HFFc6 (cell line): ENCODE measurements at places on chromosomes 1 and 21.

DNA sequence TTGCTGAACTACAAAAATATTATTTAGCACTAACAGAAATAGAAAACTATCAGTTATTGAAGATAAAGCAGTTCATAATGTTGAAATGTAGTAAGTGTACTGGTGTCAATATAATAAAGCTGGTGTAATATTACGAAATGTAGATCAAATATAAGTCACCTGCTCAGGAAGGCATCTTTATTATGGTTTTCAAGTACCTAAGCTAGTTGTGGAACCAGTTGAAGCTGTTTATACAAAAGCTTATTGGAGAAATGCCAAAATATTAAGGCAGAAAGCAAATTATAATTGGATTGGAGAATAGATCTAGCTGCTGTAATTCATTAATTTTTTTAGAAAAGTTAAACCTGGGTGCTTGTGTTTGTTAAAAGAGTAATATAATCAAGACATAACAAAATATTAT lies 6.2 kb upstream of the MARK1 start:
- no peak overlapping the region for H3K27ac ChIP-seq
- no peaks in the 10 kb centered on the region for H3K36me3 ChIP-seq
- no peaks in the 10 kb centered on the region for H3K4me1 ChIP-seq
- no peak overlapping the region for H3K4me3 ChIP-seq

DNA sequence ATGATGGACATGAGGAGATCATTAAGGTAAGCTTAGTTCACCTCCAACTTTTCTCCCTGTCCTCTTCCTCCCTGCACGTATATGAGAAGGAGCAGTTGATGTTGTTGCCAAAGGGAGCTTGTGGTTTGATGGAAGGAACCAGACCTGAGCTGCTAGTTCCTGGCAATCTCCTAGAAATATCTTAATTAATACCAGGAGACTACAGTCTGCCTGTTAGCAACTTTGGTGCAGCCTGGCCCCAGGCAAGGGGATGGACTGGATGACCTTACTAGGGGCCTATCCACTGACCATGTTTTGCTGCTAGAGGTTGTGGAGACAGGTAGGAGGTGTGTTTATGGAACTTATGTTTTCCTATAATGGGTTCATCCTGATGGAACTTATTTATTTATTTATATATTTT lies 22.6 kb downstream of the TUFT1 start:
- DNase-seq = no peak
- peaks cover 5% of the 10 kb centered on the region for H3K27me3 ChIP-seq
- peaks cover 13% of the 10 kb centered on the region; the same call in 1 of the 2 replicates for H3K36me3 ChIP-seq
- no peak overlapping the region for H3K27ac ChIP-seq
- peaks cover 11% of the 10 kb centered on the region; the same call in 1 of the 2 replicates for H3K4me1 ChIP-seq

DNA sequence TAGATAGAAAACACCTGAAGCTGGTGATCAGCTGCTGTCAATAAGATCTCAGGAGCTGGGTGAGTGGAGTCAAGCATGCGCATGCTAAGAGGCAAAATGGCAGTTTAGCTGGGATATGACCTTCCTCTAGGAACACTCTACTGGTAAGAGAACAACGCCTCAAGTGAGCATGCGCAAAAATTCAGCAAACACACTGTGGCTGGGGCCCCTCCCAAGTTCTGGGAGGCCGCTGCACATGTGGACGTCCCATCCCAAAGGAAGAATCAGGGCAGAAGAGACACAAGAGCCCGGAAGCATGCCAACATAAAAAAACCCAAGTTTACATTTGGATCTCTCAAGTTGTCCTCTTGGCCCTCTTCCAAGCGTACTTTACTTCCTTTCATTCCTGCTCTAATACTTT lies 126.3 kb upstream of the F3 start:
- H3K36me3 ChIP-seq = peaks cover 12% of the 10 kb centered on the region
- H3K4me1 ChIP-seq = peaks cover 76% of the 10 kb centered on the region
- no peak overlapping the region for H3K27ac ChIP-seq
- DNase-seq = no peak
- peaks cover under 1% of the 10 kb centered on the region; the same call in 1 of the 2 replicates for H3K27me3 ChIP-seq

GRCh38 chr1:19007491-19008441 lies 51.3 kb upstream of the IFFO2 start:
- H3K4me3 ChIP-seq = no peak overlapping the region
- no peak overlapping the region for H3K27ac ChIP-seq
- peaks cover 3% of the 10 kb centered on the region for H3K27me3 ChIP-seq
- no peaks in the 10 kb centered on the region for H3K36me3 ChIP-seq
- no peak for DNase-seq

GRCh38 chr1:213457733-213458132 lies 406.7 kb downstream of the RPS6KC1 start:
- no peaks in the 10 kb centered on the region for H3K27me3 ChIP-seq
- no peaks in the 10 kb centered on the region for H3K4me1 ChIP-seq
- H3K4me3 ChIP-seq = no peak overlapping the region
- no peak for DNase-seq
- no peak overlapping the region for H3K27ac ChIP-seq

DNA sequence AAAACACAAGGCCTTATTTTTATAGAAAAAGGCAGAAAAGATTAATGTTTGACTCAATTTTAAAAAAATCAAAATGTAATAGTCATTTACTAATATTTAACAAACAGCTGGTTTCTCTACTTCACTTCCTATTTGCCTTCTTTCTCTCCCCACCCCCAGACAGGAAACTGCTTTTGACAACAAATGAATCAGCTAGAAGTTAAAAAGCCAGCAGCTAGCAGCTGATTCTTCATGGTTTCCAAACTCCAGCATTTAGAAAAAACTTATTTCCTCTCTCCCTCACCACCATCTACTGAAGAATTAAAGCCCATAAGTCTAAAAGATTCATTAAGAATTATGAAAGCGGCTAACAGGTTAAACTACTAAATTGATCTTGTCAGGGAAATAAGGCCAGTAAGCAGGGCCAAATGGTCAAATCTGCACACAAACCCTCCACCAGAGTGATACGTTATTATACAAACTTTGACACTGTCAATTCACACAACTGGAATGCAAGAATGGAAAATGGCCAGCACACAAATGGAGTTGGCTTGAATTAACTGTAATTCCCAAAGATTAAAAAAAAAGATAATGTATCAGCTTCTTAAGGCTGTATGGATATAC lies 4.0 kb downstream of the WDR26 start:
- peak; percentile 70 for DNase-seq
- peak overlapping the region; percentile 84 for H3K4me3 ChIP-seq
- H3K27me3 ChIP-seq = peaks cover 2% of the 10 kb centered on the region; the same call in 1 of the 2 replicates
- H3K36me3 ChIP-seq = peaks cover 55% of the 10 kb centered on the region
- peak overlapping the region; percentile 92 for H3K27ac ChIP-seq

DNA sequence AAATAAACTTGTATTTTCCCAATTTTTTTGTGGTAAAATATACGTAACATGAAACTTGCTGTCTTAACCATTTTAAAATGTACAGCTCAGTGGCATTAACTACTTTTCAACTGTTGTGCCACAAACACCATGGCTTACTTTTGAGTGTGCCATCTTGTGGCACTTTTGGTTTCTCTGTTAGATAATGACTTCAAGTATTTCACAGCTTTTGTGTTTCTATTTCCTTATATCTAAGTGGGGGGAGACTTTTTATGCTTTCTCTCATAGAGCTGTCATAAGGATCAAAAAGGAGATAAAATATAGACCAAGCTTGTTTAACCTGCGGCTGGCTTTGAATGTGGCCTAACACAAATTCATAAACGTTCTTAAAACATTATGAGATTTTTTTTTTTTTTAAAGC lies 44.3 kb downstream of the CDC14A start:
- H3K4me3 ChIP-seq = no peak overlapping the region
- H3K27ac ChIP-seq = no peak overlapping the region
- no peaks in the 10 kb centered on the region; the same call in 1 of the 2 replicates for H3K27me3 ChIP-seq
- no peak for DNase-seq
- peaks cover 12% of the 10 kb centered on the region for H3K4me1 ChIP-seq

DNA sequence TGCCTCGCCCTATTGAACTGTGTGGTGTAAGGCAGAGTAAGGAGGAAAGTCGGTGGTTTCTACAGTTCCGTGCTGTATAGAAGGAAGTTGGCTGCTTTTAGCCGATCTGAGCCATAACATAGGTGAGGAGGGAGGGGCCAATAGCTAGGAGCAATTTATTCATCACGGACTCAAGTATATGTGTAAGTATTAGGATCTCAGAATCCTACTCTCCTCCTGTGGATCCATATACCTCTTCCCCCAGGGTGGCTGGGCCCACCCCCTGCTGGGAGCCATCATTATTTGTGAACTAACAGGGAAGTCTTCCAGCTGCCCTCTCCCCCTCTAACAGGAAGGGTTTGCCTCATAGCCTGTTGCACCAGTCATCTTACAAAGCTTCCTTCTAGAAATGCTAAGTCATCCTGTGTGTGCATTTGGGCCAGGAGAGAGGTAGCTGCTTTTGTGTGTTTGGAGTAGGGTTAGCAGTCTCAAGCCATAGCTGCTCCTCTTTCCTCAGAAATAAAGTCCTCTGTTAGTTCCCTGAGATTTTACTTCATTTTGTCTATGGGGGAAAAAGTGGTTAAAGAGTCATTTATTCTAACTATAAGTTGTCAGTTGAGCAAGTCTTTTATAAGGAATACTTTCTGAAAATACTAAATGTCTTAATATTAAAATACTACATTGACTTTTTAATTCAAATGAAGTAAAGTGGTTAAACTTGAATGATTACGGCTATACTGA lies 14.9 kb upstream of the CENPS start:
- peaks cover 78% of the 10 kb centered on the region for H3K36me3 ChIP-seq
- peak; percentile 48 for DNase-seq
- peak overlapping the region; percentile 90 for H3K27ac ChIP-seq
- no peak overlapping the region; the same call in 1 of the 2 replicates for H3K4me3 ChIP-seq
- no peaks in the 10 kb centered on the region; the same call in 1 of the 2 replicates for H3K27me3 ChIP-seq

DNA sequence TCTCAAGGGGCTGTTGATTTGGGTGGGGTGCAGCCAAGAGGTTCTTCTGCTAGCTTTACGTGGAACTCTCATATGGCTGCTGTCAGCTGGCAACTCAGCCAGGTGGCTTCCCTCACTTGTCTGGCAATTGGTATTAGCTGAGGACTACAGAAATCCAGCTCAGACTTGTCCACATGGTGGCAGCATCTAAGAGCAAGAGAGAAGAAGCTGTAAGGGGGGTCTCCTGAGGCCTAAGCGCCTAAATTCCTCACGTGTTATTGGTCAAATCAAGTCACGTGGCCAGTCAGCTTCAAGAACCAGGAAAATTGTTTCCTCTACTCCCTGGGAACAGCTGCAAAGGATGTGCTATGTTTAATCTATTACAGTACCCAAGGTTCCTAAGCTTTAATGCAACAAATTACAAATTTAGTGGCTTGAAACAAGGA lies 4.2 kb upstream of the DYRK3 start:
- peaks cover 37% of the 10 kb centered on the region for H3K4me1 ChIP-seq
- DNase-seq = peak; percentile 58
- H3K27me3 ChIP-seq = peaks cover 7% of the 10 kb centered on the region
- no peak overlapping the region for H3K4me3 ChIP-seq

GRCh38 chr1:227994632-227995300 lies 12.0 kb upstream of the WNT3A start:
- H3K27me3 ChIP-seq = peaks cover 8% of the 10 kb centered on the region
- H3K4me1 ChIP-seq = no peaks in the 10 kb centered on the region

GRCh38 chr1:35577071-35577998 lies 4.2 kb downstream of the TFAP2E start:
- no peak for DNase-seq

DNA sequence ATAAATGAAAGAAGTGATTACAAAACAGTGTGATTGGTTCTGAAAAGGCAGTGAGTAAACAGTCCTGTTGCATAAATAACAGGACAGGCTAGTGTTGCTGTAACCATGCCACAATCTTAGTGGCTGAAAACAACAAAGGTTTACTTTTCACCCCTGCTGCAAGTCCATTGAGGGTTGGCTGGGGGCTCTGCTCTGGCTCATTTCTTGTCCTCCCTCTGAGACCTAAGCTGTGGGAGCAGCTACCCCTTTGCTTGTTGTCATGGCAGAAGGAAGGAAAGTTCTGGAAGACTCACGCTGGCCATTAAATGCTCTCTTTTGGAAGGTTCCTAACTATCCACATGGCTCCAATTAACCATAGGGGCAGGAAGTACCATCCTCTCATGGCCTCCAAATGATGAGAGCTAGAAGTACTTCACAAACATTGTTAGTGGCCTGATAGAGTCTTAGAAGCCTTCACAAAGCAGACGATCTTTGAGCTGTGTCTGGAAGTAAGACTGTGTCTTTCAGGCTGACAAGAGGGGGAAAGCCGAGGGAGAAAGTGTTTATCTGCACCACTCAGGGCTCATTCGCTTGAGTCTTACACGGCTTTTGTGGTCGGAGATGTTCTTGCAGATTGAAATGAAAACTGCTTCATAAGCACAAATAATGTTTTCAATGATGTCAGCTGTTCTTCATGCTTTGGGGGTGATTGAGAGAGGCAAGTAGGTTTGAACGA lies 11.9 kb downstream of the RCSD1 start:
- H3K4me3 ChIP-seq = no peak overlapping the region
- no peaks in the 10 kb centered on the region for H3K36me3 ChIP-seq
- H3K27me3 ChIP-seq = peaks cover 54% of the 10 kb centered on the region
- H3K4me1 ChIP-seq = peaks cover 2% of the 10 kb centered on the region; the same call in 1 of the 2 replicates
- no peak for DNase-seq

GRCh38 chr1:37036667-37037053 lies 2.3 kb upstream of the GRIK3 start:
- no peak for DNase-seq
- no peak overlapping the region for H3K27ac ChIP-seq
- no peaks in the 10 kb centered on the region for H3K36me3 ChIP-seq
- H3K4me3 ChIP-seq = no peak overlapping the region

GRCh38 chr21:34661848-34662247 lies 6.9 kb upstream of the CLIC6 start:
- no peak overlapping the region for H3K4me3 ChIP-seq
- H3K27ac ChIP-seq = no peak overlapping the region
- 0 out of 2 replicates have a peak, but pooled peaks cover 3% of the 10 kb centered on the region for H3K4me1 ChIP-seq
- DNase-seq = no peak

- no peak for DNase-seq
- no peak overlapping the region for H3K4me3 ChIP-seq
- peaks cover 13% of the 10 kb centered on the region; the same call in 1 of the 2 replicates for H3K36me3 ChIP-seq
- H3K27me3 ChIP-seq = peaks cover 6% of the 10 kb centered on the region
- H3K4me1 ChIP-seq = peaks cover 40% of the 10 kb centered on the region
- H3K27ac ChIP-seq = no peak overlapping the region
Observed at GRCh38 chr1:151581451-151581850, 30.4 kb upstream of the SNX27 start.

GRCh38 chr1:24126018-24126671 lies 14.2 kb upstream of the MYOM3 start:
- peak overlapping the region; percentile 28; the same call in 1 of the 2 replicates for H3K4me3 ChIP-seq
- peak overlapping the region; percentile 62 for H3K27ac ChIP-seq
- peaks cover 7% of the 10 kb centered on the region for H3K27me3 ChIP-seq
- no peaks in the 10 kb centered on the region for H3K36me3 ChIP-seq
- peaks cover 24% of the 10 kb centered on the region for H3K4me1 ChIP-seq

GRCh38 chr21:43598416-43599120 lies 60.7 kb downstream of the HSF2BP start:
- H3K27ac ChIP-seq = peak overlapping the region; percentile 72
- no peaks in the 10 kb centered on the region; the same call in none of the 2 replicates for H3K4me1 ChIP-seq
- peak overlapping the region; percentile 57 for H3K4me3 ChIP-seq
- peak; percentile 68 for DNase-seq
- no peaks in the 10 kb centered on the region for H3K27me3 ChIP-seq
- no peaks in the 10 kb centered on the region for H3K36me3 ChIP-seq

GRCh38 chr1:27864264-27864895 lies 8.0 kb upstream of the THEMIS2 start:
- H3K36me3 ChIP-seq = no peaks in the 10 kb centered on the region
- peak overlapping the region; percentile 98 for H3K27ac ChIP-seq
- no peak for DNase-seq
- H3K27me3 ChIP-seq = no peaks in the 10 kb centered on the region
- H3K4me1 ChIP-seq = peaks cover 28% of the 10 kb centered on the region

- no peak for DNase-seq
- no peaks in the 10 kb centered on the region; the same call in 1 of the 2 replicates for H3K27me3 ChIP-seq
- no peaks in the 10 kb centered on the region; the same call in 1 of the 2 replicates for H3K36me3 ChIP-seq
- peaks cover 4% of the 10 kb centered on the region for H3K4me1 ChIP-seq
- H3K4me3 ChIP-seq = no peak overlapping the region
- H3K27ac ChIP-seq = no peak overlapping the region
Observed at GRCh38 chr1:46218443-46218842, 15.3 kb downstream of the LURAP1 start.
